Naive thymus-derived CD4-positive, alpha-beta T cell (primary cell): ENCODE measurements at places on chromosomes 7 and 10.

DNA sequence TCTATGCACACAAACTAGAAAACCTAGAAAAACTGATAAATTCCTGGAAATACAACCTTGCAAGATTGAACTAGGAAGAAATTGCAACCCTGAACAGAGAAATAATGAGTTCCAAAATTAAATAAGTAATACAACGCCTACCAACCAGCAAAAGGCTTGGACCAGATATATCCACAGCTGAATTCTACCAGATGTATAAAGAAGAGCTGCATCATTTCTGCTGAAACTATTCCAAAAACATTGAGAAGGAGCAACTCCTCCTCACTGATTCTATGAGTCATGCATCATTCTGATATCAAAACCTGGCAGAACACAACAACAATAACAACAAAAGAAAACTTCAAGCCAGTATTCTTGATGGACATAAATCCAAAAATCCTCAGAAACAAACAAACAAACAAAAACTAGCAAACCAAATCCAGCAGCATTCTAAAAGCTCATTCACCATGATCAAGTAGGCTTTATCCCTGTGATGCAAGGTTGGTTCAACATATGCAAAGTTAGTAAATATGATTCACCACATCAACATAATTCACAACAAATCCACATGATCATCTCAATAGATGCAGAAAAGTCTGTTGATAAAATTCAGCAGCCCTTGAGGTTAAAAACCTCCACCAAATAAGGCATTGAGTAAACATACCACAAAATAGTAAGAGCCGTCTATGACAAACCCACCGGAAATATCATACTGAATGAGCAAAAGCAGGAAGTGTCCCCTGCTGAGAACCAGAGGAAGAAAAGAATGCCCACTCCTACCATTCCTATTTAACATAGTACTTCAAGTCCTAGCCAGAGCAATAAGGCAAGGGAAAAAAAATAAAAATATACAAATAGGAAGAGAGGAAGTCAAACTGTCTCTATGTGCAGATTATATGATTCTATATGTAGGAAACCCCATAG is 98.2 kb downstream of the PCDH15 start:
- no peak for DNase-seq

- DNase-seq = no peak
Measured at GRCh38 chr10:99761365-99761764, 21.1 kb upstream of the ABCC2 start.

DNA sequence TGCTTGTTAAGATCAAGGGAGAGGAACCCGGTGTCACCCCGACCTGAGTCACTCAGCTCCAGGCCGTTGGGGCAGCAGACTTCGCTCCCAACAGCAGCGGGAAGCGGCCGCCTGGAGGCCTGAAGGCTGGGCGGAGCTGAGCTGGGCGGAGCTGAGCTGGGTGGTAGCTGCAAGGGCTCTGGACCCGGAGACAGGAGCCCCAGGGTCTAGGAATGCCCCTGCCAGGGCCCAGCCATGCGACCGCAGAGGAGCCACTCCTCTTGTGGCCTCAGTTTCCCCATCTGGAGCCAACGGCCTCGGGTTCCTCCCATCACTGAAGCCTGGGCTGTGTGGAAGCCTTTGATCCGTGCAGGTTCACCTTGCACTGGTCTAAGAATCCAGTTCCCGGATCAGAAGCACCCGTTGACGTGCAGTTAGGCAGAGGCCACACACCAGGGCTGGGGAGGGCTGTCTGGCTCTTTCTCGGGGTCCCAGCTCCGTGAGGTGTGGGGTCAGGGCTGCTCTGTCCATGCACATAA is 21.9 kb upstream of the DPYSL4 start:
- no peak for DNase-seq

DNA sequence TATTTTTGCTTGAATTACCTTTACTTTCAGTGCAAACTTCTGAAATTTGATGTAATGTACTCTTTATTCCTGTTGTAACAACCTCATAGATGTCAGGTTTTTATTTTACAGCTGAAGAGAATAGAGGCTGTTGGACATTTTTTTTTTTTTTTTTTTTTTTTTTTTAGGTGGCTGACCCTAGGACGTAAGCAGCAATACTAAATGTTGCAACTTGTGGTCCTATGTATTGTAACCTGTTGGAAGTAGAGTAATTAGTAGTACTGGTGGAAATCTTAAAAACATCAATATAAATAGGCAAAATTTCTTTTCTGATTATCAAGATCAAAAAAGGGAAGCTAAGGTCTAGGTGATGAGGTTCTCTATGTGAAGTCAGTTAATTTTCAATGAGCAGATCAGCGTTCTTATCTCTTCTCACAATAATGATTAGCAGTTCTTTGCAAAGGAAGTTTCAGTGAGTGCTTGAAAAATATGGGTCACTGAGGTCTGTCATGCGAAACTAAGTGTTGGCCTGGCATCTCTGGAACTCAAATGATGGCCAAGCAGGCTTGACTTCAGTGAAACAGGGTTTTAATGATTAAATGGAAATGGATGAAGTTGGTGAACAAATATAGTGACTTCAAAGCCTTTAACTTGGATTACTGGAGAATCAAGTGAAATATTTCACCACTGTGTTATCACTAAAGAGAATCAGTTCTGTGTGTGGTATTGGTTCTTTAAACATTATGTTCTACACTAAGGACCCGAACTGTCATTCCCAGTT is 42.7 kb downstream of the BICC1 start:
- DNase-seq = no peak

DNA sequence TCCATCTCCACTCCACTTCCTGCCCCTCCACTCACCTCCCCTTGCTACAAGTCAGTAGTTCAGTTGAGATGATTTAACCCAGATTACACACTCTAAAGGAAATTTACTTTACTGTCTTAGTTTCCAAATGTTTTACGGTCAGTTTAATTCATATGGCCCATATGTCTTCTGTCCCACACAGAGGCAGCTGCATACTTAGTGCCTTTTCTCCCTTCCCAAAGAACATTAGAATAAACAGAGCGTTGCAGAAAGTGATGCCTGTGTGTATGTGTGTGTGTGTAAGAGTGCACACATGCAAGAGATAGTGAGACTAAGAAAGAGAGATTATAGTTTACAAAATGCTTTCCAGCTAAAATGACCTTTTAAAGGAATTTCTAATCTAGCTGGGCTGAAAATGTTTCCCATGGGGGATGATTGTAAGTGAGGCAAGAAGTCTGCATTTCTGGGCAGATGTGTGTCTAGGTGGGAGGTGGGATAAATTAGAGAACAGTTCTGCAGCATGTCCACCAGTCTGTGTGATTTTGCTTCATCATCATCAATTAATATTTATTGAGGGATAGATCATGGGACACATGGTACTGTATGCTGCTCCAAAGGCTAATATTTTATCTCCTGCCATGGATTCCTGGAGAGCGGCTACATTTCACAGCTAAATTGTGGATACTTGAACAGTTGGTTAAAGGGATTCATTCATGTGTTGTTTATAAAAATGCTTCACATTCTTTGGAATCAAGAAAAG is 81.5 kb downstream of the NXPH1 start:
- no peak for DNase-seq

DNA sequence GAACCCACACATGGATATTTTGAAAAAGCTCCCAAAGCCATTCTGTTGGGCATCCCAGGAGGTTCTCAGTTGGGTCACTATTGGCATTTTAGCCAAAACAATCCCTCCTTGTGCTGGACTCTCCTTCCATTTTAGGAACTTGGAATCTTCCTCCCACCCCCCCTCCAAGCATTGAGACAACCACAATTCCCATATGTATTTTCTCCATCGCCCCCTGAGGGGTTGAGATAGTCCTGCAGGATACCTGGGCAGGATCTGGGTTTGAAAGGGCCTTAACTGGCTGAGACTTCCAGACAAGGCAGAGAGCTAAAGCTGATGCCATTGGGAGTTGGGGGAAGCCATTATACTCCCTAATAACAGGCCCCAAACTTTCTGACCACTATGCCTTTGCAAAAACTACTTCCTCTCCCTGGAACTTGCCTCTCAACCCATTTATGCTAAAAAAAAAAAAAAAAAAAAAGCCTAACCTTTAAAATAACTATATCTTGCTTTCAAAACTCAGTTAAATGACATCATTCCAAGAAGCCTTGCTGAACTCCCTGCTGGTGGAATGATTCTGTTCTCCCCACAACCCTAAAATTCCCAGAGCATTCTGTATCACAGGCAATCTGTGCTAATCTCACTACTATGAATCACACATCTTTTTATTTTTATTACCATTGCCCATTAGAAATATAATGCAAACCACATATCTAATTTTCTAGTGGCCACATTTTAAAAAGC is 77.5 kb upstream of the PDE1C start:
- no peak for DNase-seq

DNA sequence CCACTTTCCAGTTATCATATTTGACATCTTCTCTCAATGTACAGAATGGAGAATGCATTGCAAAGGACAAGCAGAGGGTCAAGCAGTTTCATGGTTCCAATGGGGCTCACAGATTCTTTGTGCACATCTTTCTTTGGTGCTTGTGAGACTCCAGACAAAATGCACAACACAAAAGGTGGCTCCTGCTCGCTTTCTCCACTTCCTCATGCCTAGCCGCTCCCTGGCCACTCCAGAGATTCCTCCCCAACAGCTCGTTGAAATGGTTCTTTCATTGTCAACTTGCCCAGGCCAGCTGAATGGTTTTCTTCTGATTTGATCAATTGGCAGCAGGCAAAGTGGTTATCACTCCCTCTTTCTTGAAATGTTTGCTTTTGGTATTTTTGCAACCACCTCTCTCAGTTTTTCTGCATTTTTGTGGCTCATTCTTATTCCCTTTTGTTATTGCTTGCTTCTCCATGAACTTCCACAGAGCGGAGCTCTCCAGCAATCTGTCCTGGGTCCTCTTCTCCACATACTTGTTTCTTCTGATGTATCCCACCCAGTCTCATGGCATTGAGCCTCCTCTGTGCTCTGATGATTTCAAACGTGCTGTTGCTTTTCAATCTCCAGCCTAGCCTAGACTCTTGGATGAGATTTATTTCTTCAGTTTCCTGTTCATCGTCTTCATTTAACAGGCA is 507.8 kb upstream of the MKI67 start:
- DNase-seq = no peak

DNA sequence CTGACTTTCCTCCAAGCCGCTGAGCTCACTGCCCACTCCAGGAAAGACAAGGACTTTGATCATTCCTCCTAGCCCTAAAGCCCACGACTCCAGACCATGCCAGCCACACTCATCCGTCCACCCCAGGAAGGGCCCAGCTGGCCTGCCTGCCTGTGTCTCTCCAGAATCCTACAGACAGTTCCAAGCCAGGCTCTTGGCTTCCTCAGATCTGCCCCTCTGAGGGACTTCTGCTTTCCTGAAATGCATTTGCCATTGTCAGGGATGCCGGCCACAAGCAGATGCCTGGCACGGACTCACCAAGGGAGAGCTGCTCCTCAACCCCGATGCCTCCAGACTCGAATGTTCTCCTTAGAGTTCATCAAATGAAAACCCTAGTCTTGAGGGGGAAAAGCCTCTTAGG is 155.8 kb downstream of the OAT start:
- DNase-seq = no peak

DNA sequence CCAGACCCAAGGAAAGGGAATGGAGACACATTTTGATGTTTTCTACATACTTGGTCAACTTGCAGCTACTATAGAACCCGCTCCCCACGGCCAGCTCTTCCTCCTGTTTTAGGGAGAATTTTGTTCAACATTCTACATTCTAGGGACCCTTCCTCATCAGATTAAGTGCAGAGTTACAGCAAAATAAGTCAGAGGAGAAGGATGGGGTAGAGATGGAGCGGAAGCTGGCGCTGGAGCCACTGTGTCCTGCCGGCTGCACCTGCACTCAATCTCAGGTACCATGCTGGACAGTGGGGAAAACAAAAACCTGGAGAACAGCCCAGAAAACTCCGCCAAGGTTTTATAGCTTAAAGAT is 79.4 kb upstream of the EN2 start:
- no peak for DNase-seq

- DNase-seq = peak; percentile 8
Measured at GRCh38 chr10:61987951-61988379, 86.5 kb downstream of the ARID5B start.

GRCh38 chr10:98308669-98309365 is 40.8 kb upstream of the LOXL4 start:
- no peak for DNase-seq

DNA sequence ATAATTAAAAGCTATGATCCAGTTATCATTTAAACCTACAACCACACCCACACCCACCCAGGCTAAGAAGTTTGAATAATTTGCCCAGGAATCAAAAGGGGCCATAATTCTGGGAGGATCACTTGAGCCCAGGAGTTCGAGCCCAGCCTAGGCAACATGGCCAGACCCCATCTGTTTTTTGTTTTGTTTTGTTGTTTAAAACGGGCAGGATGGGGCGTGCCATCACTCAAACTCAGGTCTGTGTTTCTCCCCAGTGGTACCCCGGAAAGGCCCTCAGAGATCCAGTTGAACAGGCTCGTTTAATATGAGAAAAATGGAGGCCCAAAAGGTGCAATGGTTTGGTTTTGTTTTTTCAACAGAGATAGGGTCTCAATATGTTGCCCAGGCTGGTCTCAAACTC is 23.3 kb downstream of the HSPB1 start:
- no peak for DNase-seq

DNA sequence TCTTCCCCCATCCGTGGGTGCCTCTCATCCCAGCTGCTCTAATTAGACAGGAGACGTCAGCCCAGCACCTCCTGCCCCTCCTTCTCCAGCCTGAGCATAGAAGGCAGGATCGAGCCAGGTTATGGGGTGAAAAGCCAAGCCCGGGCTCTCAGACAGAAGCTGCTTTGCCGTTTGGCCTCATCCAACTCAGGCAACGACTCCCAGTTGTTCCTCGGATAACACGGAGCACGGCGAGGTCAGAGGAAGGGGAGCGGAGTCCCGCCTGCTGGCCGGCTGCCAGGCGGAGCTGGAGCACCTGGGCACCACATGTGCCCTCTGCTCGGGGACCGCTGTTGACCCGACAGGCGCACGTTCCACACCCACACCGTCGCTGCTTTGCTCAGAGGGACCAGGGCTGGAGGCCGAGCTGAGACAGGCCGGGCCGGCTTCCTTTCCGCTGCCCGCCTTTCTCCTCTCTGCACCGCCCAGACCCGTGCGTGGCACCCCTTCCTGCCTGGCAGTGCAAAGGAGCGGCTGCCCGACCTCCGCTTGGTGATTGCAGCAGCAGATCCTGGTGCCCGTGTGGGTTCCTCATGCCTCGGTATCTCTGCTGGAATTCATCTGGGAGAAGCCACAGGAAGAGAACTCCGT is 21.6 kb upstream of the UNCX start:
- no peak for DNase-seq

GRCh38 chr7:30824821-30825720 is 53.9 kb downstream of the MINDY4 start:
- DNase-seq = no peak

GRCh38 chr7:101173752-101174244 is 6.3 kb downstream of the NAT16 start:
- peak; percentile 56 for DNase-seq

DNA sequence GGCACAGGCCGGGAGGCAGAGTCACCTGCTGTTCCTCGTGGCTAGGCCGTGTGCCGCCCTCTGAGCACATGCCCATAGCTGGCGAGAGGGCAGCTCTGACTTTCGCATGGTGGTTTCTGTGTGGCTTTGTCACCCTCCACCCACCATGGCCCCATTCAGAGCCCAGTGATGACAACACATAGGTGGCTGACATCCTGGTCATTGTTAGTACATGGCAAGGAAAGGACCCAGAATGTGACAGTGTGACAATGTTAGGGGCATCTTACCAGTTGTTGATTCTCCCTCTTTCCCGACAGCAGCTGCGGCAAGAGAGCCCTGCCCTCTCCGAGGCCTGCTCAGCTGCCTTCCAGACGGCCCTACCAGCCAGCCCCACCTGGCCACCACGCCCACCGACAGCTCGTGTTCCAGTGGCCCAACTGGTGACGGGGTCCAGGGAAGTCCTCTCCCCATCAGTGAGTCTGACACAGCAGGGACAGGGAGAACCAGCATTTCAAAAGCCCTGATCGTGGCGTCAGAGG is 52.2 kb downstream of the ZNF467 start:
- DNase-seq = no peak

GRCh38 chr10:19819419-19820033 is 3.3 kb downstream of the PLXDC2 start:
- DNase-seq = no peak
